Ascending aorta (tissue), 2 donors: ENCODE measurements at places on chromosomes 6 and 20.
A peak's percentile ranks its signal among the peaks of the same experiment; 100 is the strongest.

DNA sequence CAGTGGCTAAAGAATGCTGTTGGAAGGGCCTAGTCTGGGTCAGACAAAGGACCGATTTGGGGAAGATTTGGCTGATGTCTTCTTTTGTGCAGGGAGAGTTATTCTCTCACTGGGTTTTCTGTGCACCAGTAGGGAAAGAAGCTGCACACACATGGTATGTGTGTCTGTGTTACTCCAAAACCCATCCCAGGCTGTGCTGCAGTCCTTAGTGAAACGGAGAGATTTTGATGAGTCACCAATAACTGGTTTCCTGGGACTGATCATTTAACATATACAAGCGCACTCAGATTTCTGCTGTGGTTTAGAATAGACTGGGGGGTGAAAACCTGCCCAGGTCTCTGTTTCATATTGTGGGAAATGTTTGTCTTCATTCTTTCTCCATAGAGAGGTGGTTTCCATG lies 1049.8 kb downstream of the KIF16B start:
- H3K27me3 ChIP-seq, result no peaks in the 10 kb centered on the region
- no peaks in the 10 kb centered on the region for H3K36me3 ChIP-seq
- H3K4me1 ChIP-seq, result no peaks in the 10 kb centered on the region
- H3K4me3 ChIP-seq, result no peak overlapping the region
- no peak overlapping the region for H3K27ac ChIP-seq
- DNase-seq, result no peak

GRCh38 chr6:63307581-63308246 lies 12.1 kb downstream of the LGSN start:
- H3K4me3 ChIP-seq, result no peak overlapping the region
- DNase-seq, result no peak

DNA sequence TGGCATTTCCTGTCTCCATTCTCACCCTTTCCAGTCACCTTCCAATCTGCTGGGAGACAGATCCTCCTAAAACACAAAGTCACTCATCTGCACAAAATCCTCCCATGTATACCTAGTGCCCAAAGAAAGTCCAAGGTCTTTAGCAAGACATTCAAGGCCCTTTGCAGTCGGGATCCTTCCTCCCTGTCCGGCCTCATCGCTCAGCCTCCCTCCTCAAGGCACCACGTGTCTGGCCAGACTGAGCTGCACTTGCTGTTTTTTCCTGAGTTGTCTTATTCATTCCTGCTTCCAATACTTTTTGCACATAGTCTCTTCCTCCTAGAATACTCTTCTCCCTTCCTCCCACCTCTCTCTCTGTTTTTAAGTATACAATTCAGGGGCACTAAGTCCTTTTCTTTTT lies 1.4 kb downstream of the TRIM15 start:
- no peak for DNase-seq
- no peak overlapping the region for H3K27ac ChIP-seq
- H3K4me1 ChIP-seq, result no peaks in the 10 kb centered on the region

DNA sequence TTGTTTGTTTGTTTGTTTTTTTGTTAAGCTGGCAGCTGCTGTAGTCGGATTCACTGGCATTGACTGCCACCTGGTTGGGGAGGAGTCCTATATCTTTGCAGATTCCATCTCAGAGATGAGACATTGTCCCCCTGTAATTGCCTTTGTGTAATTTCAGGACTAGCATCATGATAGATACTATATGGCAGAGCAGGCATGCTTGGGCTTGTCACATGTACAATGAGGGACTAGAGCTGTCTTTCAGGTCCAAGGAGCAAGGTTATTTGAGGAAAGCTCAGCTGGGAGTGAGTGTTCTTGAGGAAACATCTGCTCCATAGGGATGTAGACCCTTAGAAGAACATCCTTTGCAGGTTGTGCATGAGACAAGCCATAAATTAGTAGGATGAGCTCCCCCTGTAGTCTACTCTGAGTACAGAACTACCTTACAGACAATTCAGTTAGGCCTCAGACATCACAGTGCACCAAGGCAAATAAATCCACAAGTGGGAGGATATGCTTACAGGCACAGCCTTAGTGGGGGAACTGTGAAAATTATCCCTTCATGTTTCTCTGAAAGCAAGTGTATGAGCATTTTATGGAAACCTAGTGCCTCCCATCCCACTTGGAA lies 62.1 kb downstream of the BMP2 start:
- no peaks in the 10 kb centered on the region for H3K4me1 ChIP-seq
- no peaks in the 10 kb centered on the region for H3K27me3 ChIP-seq
- DNase-seq, result no peak
- no peaks in the 10 kb centered on the region for H3K36me3 ChIP-seq
- no peak overlapping the region for H3K27ac ChIP-seq
- H3K4me3 ChIP-seq, result no peak overlapping the region

DNA sequence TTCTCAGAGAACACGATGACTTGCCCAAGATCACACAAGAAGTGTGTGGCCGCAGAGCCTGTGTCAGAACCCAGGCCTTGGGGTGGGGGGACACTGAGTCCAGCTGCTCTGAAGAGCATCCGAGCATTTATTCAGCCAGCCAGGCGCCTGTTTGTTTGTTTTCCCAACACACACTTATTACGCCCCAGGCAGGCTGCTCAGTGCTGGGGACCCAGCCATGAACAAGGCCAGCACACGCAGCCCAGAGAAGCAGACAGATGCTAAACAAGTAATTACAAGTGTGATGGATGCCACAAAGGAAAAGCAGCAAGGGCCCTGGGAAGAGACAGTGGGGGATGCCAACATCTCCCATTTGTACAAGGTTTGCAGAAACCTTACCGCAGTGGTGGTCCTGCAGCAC lies 19.4 kb upstream of the SIRPA start:
- no peak overlapping the region for H3K4me3 ChIP-seq
- H3K36me3 ChIP-seq, result no peaks in the 10 kb centered on the region
- H3K4me1 ChIP-seq, result no peaks in the 10 kb centered on the region
- H3K27me3 ChIP-seq, result no peaks in the 10 kb centered on the region

GRCh38 chr20:59661621-59662020 lies 57.3 kb downstream of the PHACTR3 start:
- H3K27ac ChIP-seq, result no peak overlapping the region
- no peaks in the 10 kb centered on the region for H3K36me3 ChIP-seq
- no peaks in the 10 kb centered on the region for H3K27me3 ChIP-seq

GRCh38 chr20:33933469-33933909 lies 60.2 kb upstream of the RALY start:
- H3K4me1 ChIP-seq, result no peaks in the 10 kb centered on the region
- no peaks in the 10 kb centered on the region for H3K27me3 ChIP-seq
- no peak overlapping the region for H3K4me3 ChIP-seq

DNA sequence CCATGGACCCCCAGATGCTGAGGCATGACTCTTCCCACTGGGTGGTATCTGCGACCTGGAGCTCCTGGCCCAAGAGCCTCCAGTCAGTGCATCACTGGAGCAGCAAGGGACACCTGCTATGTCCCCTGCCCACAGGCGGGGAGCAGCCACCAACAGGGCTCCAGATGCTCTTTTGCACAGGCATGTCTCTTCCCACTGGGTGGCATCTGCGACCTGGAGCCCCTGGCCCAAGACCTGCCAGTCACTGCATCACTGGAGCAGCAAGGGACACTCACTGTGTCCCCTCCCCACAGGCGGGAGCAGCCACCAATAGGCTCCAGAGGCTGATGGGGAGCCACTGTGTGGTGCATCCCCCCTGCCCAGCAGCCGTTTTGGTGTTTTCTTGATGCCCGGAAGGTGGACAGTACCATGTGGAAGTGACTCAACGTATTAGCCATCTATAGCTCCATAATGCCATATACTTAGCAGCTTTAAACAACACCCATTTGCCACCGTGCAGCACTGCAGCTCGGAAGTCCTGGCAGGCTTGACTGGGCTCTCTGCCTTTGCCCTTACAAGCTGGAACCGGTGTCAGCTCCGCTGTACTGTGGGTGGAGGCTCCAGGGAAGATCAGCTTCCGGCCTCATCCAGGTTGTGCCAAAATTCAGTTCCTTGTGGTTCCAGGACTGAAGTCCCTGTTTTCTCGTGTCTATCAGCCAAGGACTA lies 124.9 kb upstream of the CST7 start:
- DNase-seq, result peak; percentile 37
- H3K4me1 ChIP-seq, result no peaks in the 10 kb centered on the region
- H3K27me3 ChIP-seq, result no peaks in the 10 kb centered on the region
- no peak overlapping the region for H3K4me3 ChIP-seq
- no peaks in the 10 kb centered on the region for H3K36me3 ChIP-seq
- H3K27ac ChIP-seq, result no peak overlapping the region

- no peak for DNase-seq
- no peaks in the 10 kb centered on the region for H3K27me3 ChIP-seq
- H3K4me1 ChIP-seq, result no peaks in the 10 kb centered on the region
- H3K4me3 ChIP-seq, result no peak overlapping the region
- no peaks in the 10 kb centered on the region for H3K36me3 ChIP-seq
Measured at GRCh38 chr20:37935435-37935834, 32.5 kb downstream of the VSTM2L start.

DNA sequence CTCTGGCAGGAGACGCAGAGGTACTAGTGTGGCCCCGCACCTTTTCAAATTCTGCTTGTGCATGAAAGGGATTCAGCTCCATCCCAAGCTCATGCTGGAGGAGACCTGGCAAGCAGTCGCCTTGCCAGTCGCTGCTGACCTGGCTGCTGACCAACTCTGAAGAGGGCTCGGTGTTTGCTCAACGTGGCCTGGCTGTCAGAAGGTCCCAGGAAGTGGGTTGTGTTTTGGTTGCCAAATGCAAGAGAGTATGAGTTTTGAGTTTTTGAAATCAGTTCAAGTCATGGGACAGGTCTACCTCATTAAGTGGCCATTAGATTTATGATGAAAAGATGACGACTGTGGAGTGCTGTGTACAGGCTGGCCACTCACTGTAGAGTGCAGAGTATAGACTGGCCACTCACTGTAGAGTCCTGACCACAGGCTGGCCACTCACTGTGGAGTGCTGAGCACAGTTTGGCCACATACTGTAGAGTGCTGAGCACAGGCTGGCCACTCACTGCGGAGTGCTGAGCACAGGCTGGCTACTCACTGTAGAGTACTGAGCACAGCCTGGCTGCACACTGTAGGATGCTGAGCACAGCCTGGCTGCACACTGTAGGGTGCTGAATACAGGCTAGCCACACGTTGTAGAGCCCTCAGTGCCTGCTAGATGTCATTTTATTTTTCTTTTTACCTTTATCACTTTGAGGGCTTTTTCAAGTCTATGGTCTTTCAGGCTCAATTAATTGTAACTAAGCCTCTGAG lies 193.9 kb downstream of the ZNF217 start:
- no peak overlapping the region for H3K4me3 ChIP-seq
- DNase-seq, result no peak
- no peak overlapping the region for H3K27ac ChIP-seq
- no peaks in the 10 kb centered on the region for H3K4me1 ChIP-seq
- H3K36me3 ChIP-seq, result no peaks in the 10 kb centered on the region
- H3K27me3 ChIP-seq, result no peaks in the 10 kb centered on the region

DNA sequence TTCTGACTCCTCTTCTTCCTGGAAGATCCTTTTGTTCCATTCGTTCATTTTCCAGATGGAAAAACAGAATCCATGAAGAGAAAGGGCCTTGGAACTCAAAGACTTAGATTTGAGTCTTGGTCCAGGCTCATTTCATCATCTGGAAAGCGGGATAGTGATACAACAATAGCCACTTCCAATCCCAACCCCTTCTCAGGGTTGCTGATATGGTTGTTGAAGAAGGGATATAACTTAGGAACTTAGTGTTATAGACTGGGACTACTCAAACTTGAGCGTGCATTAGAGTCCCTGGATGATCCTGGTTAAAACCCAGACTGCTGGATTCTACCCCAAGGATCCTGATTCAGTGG lies 1.3 kb downstream of the GDAP1L1 start:
- no peak overlapping the region for H3K4me3 ChIP-seq
- H3K27ac ChIP-seq, result no peak overlapping the region
- H3K27me3 ChIP-seq, result peaks cover 5% of the 10 kb centered on the region
- DNase-seq, result no peak
- no peaks in the 10 kb centered on the region for H3K4me1 ChIP-seq
- no peaks in the 10 kb centered on the region for H3K36me3 ChIP-seq

DNA sequence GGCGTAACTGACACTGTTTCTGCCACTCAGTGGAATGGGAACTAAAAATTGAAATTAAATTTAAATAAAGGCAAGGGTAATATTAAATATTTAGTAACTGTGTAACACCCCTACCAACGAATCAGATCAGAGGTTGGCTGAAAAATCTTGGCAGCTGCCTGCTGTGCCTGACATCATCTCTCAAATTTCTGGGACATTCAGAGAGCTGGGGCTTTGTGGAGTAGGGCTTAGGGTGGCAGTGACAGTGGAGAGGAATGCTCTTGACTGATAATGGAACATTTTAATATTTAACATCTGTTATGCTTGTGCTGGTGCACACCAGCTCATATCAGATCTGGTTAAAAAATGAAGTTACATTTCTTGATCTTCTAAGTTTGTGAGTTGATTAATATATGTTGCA lies 62.2 kb downstream of the RFPL4B start:
- DNase-seq, result no peak
- no peaks in the 10 kb centered on the region for H3K4me1 ChIP-seq
- H3K27me3 ChIP-seq, result no peaks in the 10 kb centered on the region
- H3K36me3 ChIP-seq, result no peaks in the 10 kb centered on the region
- H3K4me3 ChIP-seq, result no peak overlapping the region

DNA sequence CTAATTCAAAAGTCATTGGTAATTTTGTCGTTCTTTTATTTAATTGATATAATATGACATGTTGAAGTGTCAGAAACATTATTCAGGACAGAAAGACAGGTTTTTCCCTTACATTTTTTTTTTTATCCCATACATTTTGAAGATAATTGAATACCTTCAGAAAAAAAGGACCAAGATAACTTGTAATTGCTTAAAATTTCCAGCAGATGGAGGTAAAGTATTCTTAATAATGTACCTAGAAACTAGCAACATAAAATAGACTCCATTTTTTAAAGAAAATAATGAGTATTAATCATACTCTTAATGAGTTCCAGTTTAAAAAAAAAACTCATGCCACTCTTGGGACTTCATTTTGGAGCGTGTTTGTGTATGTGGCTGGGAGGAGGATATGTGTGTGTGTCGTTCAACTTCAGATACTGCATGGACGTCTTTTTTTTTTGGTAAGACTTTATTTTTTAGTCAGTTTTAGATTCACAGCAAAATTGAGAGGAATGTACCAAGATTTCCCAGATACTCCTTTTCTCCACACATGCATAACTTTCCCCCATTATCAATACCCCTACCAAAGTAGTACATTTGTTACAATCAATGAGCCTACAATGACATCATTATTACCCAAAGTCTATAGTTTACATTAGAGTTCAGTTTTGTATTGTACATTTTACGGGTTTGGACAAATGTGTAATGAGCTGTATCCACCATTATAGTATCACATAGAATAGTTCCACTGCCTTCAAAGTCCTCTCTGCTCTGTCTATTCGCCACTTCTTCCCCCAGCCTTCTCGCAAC lies 79.4 kb downstream of the ROS1 start:
- no peak for DNase-seq
- no peaks in the 10 kb centered on the region for H3K4me1 ChIP-seq
- H3K36me3 ChIP-seq, result no peaks in the 10 kb centered on the region
- H3K4me3 ChIP-seq, result no peak overlapping the region

GRCh38 chr20:41774291-41774690 lies 156.1 kb upstream of the CHD6 start:
- no peaks in the 10 kb centered on the region for H3K36me3 ChIP-seq
- no peak overlapping the region for H3K4me3 ChIP-seq
- H3K27ac ChIP-seq, result no peak overlapping the region
- H3K4me1 ChIP-seq, result no peaks in the 10 kb centered on the region
- no peak for DNase-seq

GRCh38 chr6:159933077-159933476 lies 35.8 kb upstream of the IGF2R start:
- no peak overlapping the region for H3K4me3 ChIP-seq
- no peaks in the 10 kb centered on the region for H3K27me3 ChIP-seq
- DNase-seq, result no peak
